ENCODE measurements at places on chromosomes 13 and 19.
A peak's percentile ranks its signal among the peaks of the same experiment; 100 is the strongest.

DNA sequence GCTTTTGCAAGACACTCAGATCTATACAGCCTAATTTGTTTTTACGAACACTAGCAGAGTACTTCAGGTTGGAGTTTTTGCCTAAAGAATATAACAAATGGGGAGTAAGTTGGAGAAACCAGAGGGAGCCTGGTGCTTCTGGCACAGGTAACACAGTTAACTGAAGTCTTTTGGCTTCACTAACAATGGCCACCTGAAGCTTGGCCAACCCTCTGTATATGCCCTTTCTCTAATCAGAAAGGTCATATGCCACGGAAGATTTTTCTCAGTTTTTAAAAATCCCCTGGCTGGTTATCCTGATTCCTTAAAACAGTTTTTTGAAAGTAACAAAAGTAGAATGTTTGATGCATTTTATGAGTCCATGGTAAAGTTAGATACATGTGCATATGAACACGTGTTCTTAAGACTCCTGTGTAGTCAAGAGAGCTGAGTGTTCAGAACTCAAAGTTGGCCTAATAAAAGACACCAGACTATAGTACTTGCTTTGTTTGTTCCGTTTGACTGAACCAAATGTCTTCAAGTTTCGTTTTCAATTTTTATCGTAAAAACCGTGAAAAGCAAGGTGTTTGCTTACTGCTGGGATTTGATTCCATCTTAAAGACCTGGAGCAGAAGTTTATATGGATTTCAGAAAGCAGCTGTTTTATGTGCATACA is 137.5 kb downstream of the KCNRG start:
- no peak for DNase-seq

GRCh38 chr13:37811441-37811840 is 58.1 kb downstream of the TRPC4 start:
- no peak for DNase-seq

- DNase-seq, result no peak
Measured at GRCh38 chr13:24004142-24004899, 107.0 kb upstream of the C1QTNF9B start.

GRCh38 chr13:57409656-57410055 is 221.9 kb upstream of the PCDH17 start:
- DNase-seq, result no peak

- DNase-seq, result no peak
Measured at GRCh38 chr13:34035676-34036325, 217.9 kb downstream of the RFC3 start.

GRCh38 chr19:32421589-32422361 is 16.2 kb downstream of the DPY19L3 start:
- DNase-seq, result peak; percentile 69

DNA sequence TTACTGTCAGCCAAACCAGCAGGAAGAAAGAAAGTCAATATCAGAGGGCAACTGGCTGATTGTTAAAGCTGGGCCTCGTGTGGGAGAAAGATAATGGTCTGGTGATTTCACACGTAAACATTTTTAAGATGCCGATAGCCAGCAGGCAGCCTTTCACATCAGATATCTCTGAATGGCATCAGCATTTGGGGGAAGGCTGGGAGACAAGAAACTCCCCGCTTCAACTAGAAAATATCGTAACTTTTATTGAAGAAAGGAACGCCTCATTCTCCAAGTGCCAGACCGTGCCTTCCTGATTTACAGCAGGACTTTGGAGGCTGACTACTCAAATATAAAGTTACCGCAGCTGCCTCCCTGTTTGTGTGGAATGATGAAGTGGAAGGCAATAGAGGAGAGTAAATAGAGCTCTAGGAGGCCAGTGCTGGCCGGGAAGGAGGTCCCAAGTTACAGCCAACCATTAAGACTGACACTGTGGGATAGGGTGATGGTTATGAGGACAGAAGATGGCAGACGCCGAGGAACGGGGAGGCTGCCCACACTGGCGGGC is 284.3 kb upstream of the MAB21L1 start:
- no peak for DNase-seq

GRCh38 chr19:4913996-4914735 is 4.9 kb downstream of the UHRF1 start:
- no peak for DNase-seq

DNA sequence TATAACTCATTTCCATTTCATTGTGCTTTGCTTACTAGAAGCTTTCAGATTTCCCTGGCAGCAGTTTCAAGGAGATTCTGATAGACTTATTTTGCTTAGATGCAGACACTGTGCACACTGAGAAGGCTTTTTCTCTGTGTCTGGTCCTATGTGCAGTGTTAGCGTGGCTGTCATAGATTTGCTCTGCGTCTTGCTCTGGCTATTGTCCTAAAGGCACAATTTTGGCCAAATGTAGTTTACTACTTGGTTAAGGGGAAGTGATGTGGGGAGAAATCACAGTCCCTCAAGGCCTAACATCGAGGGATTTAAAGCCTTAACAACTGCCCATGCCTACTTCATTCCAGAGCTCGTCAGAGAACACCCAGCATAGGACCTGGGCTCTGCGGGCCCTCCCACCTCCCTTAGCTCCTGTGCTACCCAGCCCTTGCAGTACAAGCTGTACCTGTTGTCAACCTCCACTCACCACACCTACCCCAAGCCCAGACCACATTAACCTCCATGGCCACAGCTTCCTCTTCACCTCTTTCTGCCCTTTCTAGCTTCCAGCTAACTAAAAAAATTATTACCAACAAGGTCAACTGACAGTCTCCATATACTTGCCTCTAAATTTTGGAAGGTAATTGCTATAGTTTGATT is 38.9 kb upstream of the KATNAL1 start:
- no peak for DNase-seq

DNA sequence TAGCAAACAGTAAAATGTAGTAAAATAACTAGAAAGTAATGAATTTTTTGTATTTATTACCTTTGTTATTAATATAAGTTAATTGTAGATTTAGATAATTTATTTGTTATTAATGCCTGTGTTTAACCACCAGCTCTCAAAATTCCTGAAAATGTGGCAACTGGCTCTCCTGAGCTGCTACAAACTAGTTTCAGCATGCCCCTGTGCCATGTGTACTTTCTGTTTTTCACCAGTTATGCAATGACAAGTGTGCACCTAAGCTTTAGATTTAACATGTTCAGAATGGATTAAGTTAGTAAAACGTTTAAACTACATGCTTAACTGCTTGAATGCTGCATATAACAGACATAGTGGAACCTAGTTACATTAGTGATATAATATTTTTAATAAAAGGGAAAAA is 88.1 kb downstream of the POSTN start:
- no peak for DNase-seq

GRCh38 chr13:28819046-28819730 is 951 bp upstream of the MTUS2 start:
- DNase-seq, result no peak

- DNase-seq, result no peak
Measured at GRCh38 chr19:13830741-13831536, 35.7 kb downstream of the ZSWIM4 start.

- no peak for DNase-seq
Measured at GRCh38 chr19:33647146-33647545, 25.4 kb downstream of the CHST8 start.

GRCh38 chr19:2613507-2614295 is 88.8 kb downstream of the GNG7 start:
- DNase-seq, result no peak
